ENCODE measurements at places on chromosomes 1 and 21.

GRCh38 chr1:5907386-5907785, 84.8 kb downstream of the NPHP4 start:
- no peak for DNase-seq

- DNase-seq, result no peak
Measured at GRCh38 chr1:183180218-183180617, 5.8 kb upstream of the LAMC2 start.

GRCh38 chr1:3168678-3169077, 99.7 kb downstream of the PRDM16 start:
- no peak for DNase-seq

- DNase-seq, result no peak
Measured at GRCh38 chr1:117284399-117285215, 73.9 kb upstream of the VTCN1 start.

DNA sequence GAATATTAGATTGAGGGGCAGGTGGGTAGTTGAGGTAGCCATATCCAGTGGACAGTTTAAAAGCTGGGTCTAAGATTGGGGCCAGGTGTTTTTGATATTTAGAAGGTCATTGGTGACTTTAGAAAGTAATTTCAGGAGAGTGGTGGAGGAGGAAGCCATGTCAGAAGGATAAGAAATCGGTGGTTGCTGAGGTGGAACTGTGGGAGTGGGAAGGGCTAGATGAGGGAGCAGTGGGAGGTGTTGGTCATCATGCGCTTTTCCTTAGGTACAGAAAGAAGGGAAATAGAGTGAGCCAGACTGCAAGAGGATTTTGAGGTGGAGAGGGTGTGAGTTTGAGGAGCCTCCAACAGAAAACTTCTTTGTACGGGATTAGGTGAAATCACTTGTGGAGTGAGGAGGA, 7.2 kb downstream of the MTR start:
- DNase-seq, result no peak

DNA sequence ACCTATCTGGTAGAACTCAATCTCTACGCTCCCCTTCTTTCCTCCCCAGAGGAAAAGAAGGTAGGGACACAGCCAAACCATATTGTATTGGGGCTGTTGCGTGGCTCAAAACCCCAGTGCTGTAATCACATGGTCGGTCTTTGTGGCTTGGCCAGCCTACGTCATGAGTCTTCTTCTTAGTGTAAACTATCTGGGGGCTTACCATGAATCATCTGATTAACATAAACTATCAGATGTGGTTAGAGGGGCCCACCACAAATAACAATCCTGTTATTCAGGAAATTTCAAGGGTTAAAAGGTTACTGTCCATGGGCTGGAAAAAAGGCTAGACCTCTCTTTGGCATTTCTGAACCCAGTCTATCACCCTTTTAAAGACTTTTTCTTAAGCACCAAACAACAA, 49.5 kb upstream of the GPR52 start:
- no peak for DNase-seq

- DNase-seq, result no peak
Measured at GRCh38 chr1:86787621-86788020, 83.2 kb downstream of the SH3GLB1 start.

- DNase-seq, result no peak
Measured at GRCh38 chr21:46211786-46212720, 16.5 kb downstream of the LSS start.

DNA sequence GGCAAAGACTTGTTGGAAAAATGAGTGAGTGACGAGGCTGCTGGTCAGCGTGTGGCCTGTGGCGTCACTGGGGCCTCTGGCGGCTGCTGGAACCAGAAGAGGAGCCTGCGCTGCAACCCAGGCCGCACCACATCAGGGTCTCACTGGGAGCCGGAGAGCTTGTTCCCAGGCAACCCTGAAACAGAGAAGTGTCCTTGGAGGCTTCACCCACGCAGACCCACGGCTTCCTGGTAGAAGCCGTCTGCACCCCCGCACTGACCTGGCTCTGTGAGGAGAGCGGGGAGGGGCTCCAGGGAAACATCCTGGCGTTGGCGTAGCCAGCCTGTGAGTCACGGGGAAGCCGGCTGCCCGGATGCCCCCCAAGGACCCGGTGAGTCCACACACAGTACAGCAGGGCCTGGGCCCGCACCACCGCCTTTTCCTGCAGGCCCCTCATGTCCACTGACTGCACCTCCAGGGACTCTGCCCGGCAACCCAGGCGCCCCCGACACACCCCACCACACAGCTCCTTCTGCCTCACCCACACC, 57.4 kb downstream of the COL6A1 start:
- no peak for DNase-seq
